ENCODE measurements at places on chromosomes 7 and 10.

DNA sequence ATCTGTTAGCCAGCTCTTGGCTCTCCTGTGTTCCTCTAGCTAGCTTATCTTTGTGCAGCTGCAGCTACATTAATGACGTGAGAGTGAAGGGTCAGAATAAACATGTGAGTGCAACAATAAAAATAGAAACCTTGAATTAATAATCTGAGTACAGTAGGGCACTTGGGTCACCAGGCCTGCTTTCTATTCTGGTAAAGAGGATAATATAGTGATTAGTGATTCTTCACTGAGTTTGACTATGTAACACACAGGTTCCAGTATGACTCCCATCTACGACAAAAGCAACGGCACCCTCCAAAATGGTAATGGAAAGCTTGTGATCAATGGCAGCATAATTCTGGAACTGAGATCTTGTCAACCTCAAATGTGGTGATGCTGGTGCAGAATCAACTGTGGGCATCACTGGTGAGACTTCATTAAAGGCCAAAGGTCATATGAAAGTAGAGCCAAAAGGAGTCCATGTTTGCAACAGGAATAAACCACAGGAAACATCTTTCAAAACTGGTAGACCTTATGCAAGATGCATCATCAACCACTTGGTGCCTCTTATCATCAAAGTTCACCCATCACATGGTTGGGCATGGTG, 77.6 kb downstream of the NRBF2 start:
- no peak for DNase-seq

DNA sequence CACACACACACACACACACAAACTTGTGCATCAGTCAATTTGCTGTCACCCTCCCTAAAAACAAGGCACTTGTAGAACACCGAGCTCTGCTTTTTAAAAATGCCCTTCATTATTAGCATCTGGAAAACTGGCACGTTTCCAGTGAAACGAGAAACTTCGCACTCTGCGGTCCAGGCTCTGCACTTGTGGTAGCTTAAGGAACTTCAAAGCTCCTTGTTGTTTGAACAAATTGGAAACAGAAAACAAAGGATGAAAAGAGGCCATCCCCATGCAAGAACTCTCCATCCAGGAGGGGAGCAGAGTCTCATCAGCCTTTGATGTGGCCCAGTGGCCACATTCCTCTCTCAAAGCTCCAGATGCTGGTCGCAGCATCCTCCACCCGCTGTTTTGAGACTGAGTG, 105.1 kb downstream of the C10orf90 start:
- DNase-seq, result no peak

- DNase-seq, result no peak
Measured at GRCh38 chr7:41882745-41883420, 180.0 kb upstream of the INHBA start.

DNA sequence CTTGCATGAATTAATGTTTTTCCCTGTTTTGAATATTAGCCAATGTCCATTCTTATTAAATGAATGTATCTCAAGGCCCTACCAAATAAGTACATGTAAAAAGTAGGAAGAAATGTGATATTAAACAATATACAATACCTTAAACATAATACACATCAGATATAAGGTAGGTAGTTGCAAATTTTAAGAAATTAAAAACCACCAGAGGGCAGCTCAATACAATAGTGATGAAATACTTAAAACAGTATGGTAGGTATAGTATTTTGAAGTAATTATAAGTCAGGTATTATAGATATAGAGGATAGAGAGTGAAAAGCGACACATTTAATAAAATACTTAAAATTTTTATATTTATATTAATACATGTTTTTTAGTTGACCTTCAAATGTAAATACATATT, 43.6 kb upstream of the CDK14 start:
- DNase-seq, result no peak

- no peak for DNase-seq
Measured at GRCh38 chr7:1708596-1709251, 38.6 kb downstream of the ELFN1 start.

DNA sequence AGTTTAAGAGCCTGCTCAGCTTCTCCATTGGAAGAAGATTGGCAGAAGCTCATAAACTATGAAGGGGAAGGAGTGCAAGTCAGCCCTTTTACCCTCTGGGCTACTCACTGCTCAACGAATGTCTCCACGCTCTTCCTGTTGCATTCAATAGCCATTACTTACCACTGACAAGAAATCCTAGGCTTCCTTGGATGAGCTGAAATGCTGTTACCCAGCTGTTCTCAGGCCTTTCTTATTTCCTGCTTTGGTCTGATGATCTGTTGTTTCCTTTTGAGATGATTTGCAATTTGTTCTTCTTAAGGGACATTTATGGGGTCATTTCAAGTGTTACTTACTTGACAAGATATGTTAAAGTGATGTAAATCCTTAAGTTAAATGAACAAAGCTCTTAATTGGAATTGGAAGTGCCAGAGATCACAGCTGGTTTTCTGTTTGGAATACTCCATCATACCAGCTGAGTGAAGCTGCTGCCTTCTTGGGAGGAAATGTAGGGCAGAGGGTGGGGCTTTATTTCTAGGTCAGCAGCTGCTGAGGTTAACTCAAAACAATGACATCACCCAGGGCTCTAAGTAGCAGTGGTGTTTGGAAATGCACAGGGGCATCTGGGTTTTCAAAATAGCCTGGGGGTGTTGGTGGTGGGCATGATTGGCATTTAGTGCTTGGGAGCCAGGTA, 170.0 kb downstream of the PRKCQ start:
- DNase-seq, result no peak

GRCh38 chr7:79624336-79624735, 170.9 kb upstream of the MAGI2 start:
- DNase-seq, result no peak

GRCh38 chr7:55044791-55045190, 26.0 kb downstream of the EGFR start:
- DNase-seq, result no peak

- DNase-seq, result no peak
Measured at GRCh38 chr7:100801833-100802568, 25.3 kb downstream of the EPHB4 start.

DNA sequence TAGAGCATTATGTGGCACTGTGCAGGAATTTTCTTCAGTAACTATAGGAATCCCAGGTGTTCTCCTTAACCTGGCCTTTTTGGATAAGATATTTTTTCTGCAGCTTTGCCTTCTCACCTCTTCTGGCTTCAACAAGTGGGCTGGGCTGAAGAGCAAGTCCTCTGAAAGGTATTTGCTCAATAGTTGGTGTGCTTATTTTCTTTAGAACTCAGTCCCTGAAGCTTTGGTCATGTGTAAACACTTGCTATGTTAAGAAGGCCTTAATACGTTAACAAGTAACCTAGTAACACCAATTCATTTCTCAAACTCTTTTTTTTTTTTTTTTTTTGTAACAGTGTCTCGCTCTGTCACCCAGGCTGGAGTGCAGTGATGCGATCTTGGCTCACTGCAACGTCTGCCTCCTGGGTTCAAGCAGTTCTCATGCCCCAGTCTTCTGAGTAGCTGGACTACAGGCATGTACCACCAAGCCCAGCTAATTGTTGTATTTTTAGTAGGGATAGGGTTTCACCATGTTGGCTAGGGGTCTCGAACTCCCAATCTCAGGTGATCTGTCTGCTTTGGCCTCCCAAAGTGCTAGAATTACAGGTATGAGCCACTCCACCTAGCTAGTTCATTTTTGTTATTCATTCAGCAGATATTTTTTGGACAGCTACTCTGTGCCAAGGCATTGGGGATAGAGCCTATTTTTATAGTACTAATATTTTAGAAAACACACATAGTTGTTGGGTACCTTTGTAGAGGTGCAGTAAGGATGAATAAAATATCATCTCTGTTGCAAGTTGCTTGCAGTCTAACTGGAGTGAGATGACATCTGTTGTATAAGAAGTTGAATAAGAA, 164.6 kb downstream of the SND1 start:
- DNase-seq, result no peak

- no peak for DNase-seq
Measured at GRCh38 chr10:132748545-132749370, 37.2 kb downstream of the NKX6-2 start.

GRCh38 chr7:116257156-116257555, 46.8 kb downstream of the TES start:
- no peak for DNase-seq

- DNase-seq, result no peak
Measured at GRCh38 chr7:120170834-120171233, 102.1 kb upstream of the KCND2 start.

DNA sequence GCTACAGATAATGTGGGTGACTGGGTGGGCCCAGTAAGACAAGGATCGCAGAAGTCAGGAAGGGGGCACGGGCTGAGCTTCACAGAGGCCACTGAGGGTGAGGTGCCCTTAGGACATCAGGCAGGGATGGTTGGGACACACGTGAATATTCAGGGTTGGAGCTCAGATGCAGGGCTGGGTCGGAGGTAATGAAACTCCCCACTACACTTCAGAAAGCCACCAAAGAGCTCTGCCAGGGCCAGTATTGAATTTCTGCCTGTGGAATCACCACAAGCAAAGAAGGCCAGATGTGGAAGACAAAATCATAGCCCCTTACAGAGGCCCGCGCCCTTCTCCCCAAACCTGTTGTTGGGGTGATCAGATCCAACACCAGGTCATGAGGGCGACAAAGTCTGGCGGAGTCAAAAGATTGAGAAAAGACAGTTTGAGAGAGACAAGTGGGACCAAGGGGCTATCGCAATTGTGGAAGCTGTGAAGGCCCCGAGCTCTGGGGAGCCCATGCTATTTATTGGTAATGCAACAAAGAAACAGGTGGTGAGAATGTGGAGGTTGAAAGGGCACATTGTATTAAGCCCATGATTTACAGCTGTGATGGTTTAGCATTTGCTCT, 42.4 kb downstream of the STRA8 start:
- DNase-seq, result no peak

- DNase-seq, result no peak
Measured at GRCh38 chr7:22653951-22654350, 73.0 kb upstream of the IL6 start.
